ENCODE measurements at places on chromosomes 12 and 14.

- DNase-seq, result peak; percentile 35
These were observed 2.1 kb downstream of the DDN start for GRCh38 chr12:48996794-48997718.

DNA sequence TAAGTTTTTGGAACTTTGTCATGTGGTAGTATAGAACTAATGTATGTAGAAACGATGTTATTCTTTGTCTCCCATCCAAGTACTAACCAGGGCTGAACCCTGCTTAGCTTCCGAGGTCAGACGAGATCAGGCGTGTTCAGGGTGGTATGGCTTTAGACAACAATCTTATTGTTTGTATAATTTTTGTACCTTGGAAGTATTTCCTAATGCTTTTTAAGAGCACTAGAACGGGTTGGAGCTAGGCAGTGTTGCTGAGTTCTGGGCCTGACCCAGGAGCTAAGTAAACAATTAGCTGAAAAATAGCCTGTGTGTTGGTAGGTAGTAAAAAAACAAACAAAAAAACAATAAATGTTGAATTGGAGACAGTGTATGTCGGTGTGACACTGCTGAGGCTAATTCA, 244.3 kb downstream of the EMP1 start:
- no peak for DNase-seq

DNA sequence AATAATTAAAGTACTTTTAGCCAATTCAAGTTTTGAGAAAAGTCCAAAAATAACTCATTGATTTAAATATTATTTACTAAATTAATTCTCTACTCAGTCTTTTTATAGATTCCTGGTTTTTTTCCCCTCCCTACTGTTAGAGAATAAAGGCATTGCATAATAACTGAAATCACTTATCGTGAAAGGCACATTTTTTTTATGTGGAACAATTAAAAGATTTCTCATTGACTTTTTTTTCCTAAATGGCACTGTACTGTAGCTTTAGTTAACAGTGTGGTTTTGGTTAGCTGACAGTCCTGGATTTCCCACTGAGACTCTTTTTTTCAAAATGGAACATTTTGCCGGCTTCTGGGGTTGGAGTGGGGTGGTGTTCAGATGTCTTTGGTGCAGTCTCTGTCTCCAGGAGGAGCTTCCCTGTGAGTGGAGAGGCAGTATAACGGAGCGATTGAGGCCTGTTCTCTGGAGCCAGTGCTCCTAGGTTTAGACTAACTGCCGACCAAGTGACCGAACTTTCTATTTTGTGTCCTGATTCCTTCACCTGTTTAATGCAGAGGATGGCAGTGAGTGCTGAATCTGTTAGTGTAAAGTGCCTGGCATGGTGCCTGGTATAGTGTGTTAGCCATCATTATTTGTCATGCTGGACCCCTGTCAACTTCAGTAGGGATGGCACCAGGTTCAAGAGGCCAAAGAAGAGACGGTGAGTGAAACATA, 117.7 kb downstream of the ADCK1 start:
- no peak for DNase-seq

- no peak for DNase-seq
These were observed 252.4 kb upstream of the CPNE8 start for GRCh38 chr12:39157696-39158342.

GRCh38 chr12:54736549-54736948, 88.4 kb upstream of the DCD start:
- no peak for DNase-seq

- DNase-seq, result no peak
These were observed 776.0 kb downstream of the C12orf50 start for GRCh38 chr12:87253157-87253556.

DNA sequence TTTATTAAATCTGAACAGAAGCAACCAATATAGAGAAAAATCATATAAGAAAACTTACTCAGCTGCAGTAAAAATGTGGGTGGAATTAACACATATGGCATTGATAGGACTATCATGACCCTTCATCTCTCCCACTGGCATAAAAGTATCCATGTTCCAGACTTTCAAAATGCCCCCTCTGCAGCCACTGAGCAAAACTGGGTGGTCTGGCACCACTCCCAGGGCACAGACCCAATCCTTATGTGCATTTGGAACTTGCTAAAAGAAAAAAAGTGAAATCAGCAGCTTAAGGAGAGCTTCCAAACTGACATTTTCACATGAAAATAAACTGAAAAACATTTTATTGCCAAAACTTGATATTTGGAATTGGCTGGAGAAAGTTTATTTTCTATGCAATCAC, 141.5 kb downstream of the KIF21A start:
- DNase-seq, result peak; percentile 8

DNA sequence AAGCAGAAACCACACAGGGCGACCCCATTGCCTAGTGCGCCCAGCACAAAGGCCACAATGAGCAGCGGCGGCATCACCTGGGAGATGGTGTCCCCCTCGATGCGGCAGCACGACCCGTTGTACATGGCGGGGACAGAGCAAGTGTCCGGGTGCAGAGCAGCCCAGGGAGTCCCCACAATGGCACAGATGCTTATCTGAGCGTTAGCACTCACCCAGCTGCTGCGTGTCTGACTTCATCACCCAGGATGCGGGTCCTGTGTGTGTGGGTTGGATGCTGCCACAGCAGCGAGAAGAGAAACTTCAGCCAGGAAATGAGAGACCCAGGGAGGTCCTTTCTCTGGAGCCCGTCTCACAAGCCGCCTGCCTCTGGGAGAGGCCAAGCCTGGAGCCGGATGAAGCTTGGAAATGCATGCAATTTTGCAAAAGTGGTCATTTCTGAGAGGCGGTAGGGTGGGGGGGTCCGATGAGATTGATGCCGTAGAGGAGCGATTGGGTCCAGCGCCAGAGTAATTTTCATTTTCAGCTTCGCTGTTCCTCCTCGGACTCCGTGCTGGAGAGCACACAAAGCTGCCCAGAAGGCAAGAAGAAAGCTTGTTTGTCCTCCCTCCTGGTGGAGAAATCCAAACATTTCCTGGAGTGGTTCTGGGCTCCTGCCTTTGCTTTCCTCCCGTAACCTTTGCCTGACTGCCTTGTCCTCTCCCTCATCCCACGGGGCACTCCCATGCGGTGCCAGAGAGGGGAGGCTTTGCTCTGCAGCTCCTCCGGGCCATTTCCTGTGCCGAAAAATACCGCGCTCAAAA, at the start of gene HCAR1:
Gene HCAR1, minus strand, starts transcription at position 630 of the 800 bp plus-strand sequence. Its CDS starts 505 bp downstream, at position 125.
- DNase-seq, result no peak

- DNase-seq, result no peak
These were observed 25.4 kb upstream of the NAP1L1 start for GRCh38 chr12:76109879-76110278.

GRCh38 chr12:109737631-109738030, 24.0 kb downstream of the FAM222A start:
- no peak for DNase-seq

GRCh38 chr14:96168581-96168980, 36.1 kb upstream of the BDKRB2 start:
- no peak for DNase-seq

DNA sequence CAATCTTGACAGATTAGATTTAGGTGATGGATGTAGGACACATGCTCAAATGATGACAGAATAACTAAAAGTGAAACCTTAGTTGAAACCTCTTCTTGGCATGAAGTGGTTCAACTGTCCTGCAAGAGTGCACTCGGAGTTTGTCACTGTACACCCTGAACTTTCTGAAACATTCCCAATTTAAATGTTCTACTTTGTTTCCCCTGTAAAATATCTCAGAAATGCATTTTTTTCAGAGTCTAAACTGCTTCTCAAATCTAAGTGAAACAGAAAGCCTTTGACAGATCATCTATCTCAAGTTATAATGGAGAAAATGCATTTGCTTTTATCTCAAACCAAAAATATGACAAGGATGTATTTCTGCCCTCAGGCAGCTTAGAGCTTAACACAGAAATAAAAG, 66.0 kb downstream of the BHLHE41 start:
- DNase-seq, result no peak

GRCh38 chr12:105823810-105824209, 314.9 kb downstream of the NUAK1 start:
- DNase-seq, result no peak

GRCh38 chr12:94951071-94951934, 52.2 kb downstream of the NDUFA12 start:
- DNase-seq, result no peak

DNA sequence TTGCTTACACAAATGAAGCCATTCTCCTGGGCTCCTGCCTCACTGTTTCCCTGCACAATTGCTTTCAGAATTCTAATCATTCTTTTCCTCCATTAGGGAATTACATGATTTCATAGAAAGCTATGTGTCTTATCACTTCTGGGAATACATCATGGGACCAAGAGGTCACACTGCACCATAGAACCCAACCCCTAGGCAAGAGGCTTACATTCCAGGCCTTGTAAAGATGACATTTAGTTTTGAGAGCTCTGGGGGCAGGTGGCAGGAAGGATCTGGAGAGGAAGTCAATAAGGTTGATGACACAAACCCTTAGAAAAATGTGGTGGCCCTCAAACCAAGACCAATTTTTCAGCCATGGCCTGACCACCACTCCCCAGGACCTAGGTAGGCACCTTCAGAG, 57.1 kb downstream of the NUAK1 start:
- DNase-seq, result no peak

DNA sequence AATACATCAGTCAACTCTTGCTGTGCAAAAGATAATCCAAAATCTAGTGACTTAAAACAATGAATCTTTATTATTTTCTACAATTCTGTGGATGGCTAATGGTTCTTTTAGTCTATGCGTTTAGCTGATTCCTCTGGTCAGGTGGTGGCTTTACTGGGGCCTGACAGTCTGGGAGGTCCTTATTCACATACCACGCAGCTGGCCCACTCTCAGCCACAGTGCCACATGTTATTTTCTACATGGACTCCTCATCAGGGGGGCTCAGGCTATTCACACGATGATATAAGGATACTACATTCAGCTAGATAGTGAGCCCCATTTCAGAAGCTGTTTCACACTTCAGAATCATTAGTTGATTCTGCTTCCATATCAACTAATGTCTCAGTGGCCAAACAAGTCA, 287.5 kb upstream of the MGAT4C start:
- no peak for DNase-seq

DNA sequence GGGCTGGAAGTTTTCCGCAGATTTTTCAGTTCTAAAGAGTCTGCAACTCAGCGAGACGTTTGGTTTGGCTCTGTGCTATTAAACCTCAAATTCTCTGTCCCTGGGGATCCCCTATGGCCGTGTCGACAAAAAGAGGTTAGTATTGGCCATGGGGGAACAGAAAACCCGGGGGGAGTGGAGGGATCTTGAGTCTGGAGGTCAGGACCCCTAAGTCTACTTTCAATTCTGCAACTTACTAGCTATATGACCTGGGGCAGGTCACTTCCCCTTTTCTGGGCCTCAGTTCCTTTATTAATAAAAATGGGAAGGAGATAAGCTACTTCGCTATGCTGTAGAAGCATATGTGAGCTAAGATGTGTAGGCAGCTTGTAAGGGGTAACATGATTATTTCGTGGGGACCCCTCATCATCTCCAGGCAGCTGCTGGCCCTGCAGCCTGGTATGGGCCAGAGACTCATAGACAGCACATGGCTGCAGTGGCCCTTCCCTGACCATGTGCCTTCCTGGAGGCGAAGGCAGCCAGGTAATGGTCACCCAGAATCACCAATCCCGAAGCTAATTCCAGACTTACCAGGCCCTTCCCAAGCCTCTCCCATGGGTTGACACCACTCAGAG, 8.6 kb downstream of the ASB2 start:
- DNase-seq, result no peak

DNA sequence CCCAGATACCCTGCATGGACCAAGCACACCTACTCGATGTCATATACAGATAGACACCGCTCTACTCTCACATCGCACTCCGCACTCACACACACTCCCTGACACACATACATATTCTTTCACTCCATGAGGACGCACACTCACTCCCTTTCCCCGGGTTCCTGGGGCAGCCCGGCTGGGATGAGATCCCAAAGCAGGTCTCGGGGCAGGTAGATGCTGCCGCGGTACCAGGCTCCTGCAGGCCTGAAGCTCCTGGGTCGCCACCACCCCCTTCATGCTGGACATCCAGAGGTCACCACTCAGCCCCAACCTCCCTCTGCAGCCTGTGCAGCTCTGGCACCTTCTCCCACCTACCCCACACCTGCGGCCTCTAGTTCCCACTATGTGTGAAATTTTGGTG, 2.3 kb downstream of the C1QL4 start:
- DNase-seq, result no peak

- DNase-seq, result no peak
These were observed 38.8 kb upstream of the TMCC3 start for GRCh38 chr12:94689002-94689645.

DNA sequence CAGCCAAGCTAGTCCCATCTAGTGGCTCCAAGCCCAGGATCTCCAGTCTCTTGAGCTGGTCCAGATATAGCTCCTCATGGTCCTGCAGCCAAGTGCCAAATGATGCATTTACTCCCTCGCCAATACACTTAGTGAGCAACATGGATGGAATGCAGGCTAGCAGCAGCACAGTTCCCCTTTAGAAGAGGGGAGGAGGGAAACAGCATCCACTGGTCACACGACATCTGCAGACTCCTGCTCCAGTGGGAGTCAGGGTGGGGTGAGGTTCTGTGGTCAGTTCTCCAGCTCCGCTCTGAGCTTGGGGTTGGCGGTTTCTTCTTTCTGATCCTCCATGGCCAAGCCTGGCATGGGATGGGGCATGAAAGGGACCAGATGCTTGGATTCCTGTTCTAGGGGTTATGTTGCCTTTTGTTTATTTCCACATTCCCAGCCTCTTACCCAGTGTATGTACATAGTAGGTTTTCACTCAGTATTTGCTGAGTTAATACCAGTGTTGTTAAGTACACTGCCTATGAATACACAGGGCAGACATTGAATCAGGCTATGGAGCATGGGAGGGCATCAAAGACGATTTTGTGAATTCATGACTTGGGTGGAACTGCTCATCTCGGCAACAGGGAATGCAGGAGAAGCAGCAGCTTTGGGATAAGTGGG, 57.3 kb downstream of the GALNT16 start:
- DNase-seq, result peak; percentile 98

DNA sequence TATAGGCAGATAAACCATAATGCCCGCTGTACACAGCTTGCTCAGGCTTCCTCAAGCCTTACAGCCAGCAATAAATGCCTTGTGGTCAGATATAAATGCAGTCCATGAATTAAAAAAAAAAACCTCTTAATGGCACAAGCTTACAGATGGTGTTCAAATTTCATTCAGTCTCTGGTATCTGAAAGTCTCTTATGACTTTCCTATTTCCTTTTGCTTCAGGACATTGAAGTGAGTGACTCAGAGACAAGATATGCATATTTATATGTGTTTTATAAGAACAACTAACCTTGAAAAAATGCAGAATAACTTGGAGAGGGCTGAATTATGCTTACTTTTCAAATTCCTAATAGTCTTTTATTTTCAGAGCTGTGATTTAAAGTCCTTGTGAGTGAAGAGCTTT, 426.9 kb upstream of the MIS18BP1 start:
- DNase-seq, result peak; percentile 82

- no peak for DNase-seq
These were observed 8.3 kb downstream of the YLPM1 start for GRCh38 chr14:74771399-74771798.
